ENCODE measurements at places on chromosomes 5 and 9.
A peak's percentile ranks its signal among the peaks of the same experiment; 100 is the strongest.

DNA sequence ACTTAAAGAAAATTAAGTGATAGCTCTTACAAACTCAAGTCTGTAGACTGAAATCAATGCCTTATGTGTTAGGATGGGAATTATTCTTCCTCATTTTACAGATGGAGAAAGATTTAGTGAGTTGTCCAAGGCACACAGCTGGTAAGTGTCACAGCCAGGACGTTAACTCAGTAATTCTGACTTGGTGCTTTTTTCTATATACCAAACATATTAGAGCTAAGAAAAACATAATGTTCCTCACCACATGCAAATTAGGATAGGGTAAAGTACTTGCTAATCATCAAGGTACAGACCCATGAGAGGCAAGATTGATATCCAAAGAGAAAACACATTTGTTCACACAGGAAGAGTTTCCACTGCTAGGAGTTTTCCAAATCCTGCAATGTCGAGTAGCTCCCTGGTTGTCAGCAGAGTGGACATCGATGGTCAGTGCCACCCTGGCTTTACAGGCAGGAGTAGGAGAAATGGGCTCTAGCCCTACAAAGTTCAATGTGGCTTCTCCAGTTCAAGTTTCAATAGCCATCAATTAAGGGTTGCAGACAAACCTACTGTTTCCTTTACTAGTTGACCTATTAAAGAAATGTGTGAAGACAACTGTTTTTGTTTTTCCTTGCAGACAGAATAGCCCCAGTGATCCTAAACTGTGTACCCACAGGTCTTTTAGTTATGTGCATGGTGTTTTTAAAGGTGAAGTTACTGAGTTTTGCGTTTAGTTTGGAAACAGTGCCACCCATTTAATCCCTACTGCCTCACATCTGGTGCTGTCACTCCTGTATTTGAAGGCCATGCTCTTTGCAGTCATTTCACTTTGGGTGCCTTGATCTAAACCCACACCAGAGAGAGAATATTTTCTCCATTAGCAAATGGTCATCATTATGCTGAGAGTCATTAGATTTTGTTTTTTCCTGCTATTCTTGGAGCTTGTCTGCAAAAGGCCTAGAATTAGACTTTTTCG is 460.8 kb upstream of the SMARCA2 start:
- no peak for DNase-seq

GRCh38 chr5:39947657-39948056 is 522.9 kb upstream of the DAB2 start:
- no peak for DNase-seq

DNA sequence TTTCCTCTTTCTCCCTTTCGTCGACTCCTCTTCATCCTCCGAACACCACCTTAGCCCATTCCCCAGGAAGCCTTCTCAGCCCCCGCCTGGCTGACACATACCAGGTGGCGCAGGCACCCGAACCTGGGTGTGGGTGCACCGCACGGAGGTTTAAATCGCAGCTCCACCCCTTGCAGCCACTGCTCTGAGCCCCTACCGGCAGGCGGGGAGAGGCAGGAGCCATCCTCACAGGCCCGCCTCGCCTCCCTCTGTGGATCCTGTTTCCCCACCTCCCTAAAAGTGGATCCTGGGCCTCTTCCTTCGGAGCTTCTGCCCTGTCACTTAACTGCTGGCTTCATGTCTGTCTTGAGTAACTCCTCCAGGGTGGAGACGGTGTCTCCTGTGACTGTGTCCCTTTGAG is 110.7 kb downstream of the OLFM1 start:
- no peak for DNase-seq

DNA sequence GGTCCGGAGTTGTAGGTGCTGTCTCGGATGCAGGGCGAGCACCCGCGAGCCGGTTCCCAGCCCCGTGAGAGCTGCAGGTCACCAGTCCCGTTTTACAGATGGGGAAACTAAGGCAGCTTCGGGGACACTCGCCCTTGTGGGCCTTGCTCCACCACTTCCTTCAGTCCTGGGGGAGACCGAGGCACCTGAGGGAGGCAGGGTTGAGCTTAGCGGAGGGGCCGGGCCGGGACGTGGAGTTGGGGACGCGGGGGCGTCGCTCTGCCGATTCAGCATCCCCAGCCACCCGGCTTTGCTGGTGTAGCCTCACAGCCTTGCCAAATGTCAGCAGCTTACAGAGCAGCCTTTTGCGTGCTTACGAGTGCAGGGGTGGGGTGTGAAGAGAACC is 530 bp downstream of the BBLN start:
- DNase-seq: peak; percentile 71

GRCh38 chr9:72309364-72310133 is 55.5 kb downstream of the ZFAND5 start:
- DNase-seq: no peak

- DNase-seq: no peak
These were observed 179.0 kb downstream of the MAN2A1 start for GRCh38 chr5:109868737-109869136.

DNA sequence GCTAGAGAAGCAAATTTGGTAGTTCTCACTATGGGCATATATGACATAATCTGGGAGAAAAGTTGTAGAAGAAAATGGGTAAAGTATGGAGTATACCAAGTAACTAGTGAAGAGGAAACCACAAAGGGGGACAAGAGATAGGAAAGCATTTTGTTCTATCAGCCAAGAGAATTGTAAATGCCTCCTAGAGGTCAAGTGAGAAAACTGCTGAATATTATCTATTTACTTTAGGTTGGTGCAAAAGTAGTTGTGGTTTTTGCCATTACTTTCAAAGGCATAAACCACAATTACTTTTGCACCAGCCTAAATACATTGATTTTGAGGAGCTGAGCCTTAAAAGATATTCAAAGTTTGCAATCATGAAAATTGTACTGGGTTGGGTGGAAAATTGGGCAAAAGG is 126.7 kb upstream of the GRHPR start:
- no peak for DNase-seq

DNA sequence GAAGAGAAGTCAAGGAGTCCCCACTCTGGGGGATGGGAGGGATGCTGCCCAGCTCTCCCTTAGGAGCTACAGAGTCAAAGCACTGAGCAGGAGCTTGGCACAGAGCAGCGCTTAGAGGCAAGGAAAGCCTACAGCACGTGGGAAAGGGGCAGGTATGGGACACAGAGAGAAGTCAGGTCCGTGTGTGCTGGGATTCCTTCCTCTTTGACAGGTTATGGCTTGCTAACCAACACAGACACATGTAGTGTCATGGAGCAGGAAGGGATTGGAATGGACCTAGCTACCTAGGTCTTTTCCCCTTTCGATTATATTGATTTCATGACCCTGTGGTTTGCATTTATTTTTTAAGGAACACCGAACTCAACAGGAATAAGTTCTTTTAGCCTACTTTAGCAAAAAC is 208.5 kb upstream of the TUT7 start:
- no peak for DNase-seq

DNA sequence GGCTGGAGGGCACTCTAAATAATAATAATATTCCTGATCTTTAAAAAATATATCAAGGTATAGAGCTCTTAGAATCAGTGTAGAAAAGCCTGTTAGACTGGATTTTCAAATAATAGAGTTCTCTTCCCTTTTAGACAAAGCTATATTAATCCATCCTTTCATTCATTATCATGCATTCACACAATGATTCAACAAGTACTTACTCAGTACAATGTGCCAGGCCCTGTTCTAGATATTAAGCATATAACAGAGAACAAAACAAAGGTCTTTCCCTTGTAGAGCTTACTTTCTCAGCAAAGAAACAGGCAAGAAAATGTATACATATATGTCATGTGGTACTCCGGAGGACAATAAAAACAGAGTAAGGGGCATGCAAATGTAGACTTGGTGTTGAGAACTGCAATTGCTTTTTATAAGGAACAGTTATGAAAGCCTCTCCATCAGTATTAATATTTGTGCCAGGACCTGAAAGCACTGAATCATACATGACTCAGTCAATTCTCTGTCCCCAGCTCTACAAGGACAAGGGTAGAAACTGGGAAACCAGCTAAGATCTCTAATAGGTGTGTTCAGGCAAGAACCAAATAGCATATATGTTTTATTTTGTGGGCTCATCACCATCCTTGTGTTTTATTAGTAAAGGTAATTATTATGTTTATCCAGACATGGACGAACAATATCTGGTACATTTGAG is 72.2 kb downstream of the PIP5K1B start:
- DNase-seq: no peak

DNA sequence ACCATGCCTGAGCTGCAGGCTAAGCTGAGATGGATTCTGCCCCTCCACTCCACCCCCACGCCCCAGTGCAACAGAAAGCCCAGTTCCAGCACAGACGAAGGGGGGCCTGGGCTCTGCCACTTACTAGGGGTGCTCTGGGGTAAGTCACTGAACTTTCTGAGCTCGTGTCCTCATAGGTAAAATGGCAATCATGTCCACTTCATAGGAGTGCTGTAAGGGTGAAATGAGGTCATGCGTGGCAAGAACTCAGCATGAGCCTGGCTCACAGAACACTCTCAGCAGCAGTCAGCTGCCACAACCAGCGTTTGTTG is 8.4 kb upstream of the PSD2 start:
- DNase-seq: no peak

DNA sequence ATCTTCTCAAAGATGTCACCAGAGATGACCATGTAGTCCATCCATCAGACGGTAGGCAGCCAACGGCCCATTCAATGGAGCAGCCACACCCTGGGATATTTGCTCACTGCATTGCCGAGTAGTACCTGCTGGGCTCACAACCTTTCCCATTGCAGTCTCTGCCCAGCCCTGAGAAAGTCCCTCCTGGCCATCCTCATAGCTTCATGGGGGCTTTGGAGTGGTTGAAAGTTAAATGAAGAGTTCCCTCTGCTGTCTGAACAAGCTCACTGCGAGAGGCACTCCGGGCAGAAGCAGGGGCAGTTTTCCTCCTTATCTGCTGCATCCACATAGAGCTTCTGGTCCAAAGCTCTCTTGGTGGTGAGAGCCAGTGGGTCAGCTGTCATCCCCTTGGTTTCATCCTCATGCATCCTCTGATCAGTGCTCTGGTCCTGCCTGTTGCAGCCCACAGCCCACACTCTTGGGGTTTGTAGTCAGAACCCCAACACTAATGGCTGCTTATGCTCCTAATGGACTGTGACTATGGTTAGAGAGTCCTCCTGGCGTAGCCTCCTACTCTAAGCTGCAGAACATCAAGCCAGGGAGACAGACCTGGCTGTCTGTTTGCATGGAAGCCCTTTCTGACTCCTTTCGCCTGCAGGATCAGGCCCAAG is 23.3 kb downstream of the TNFSF8 start:
- no peak for DNase-seq

DNA sequence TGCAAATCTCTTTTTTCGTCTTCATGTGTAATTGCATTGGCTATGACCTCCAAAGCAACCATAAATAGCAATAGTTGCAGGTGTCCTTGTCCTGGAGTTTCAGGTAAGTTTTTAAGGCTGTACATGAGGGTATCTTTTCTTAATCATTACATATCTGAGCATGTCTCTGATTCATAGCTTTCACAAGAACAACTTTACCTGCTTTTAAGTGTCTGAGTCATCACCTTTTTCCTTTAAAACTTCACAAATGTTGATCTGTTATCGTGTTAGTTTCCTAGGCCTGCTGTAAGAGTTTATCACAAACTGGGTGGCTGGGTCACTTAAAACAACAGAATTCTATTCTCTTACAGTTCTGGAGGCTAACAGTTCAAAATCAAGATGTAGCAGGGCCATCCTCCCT is 13.8 kb downstream of the GARNL3 start:
- no peak for DNase-seq

GRCh38 chr5:93417490-93417889 is 163.5 kb downstream of the NR2F1-AS1 start:
- DNase-seq: no peak

GRCh38 chr5:108911055-108911454 is 163.4 kb downstream of the FER start:
- DNase-seq: no peak

GRCh38 chr5:176824604-176825003 is 14.2 kb downstream of the UNC5A start:
- DNase-seq: no peak

GRCh38 chr5:82354543-82354942 is 76.4 kb upstream of the RPS23 start:
- no peak for DNase-seq

DNA sequence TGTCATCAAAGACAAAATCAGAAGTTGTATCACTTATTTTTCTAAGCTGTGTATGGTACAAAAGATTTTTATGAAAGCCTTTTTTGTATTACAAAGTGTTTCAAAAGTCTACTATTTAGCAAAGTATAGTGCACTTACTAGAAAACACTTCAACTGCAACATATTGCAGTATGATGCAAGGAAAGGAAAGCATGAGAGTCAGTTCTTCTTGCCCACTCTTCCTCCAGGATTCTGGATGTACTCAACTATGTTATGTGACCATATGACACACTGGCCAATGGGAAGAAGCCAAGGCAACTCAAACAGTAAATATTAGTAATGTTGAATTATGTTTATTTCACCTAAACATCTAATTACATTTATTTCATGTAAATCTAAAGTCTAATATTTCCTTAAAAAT is 49.5 kb upstream of the TYRP1 start:
- no peak for DNase-seq

DNA sequence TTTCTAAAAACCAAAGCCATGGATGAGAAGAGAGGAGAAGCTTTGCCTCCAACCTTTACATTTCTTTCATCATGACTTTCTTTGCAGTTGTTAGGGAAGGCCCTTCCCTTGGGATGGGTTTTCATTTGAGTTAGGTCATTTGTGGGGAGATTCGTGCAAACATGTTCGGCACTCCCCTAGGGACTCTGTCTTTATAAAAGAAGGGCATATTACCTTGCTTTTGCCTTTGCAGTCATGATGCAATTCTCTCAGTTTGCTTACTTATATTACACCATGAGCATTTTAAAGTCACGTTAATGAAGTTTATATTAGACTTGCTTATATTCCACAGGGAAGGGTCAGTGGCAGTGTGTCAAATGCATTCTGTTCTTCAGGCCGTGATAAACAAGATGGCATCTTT is 289.3 kb upstream of the WWC1 start:
- DNase-seq: no peak

DNA sequence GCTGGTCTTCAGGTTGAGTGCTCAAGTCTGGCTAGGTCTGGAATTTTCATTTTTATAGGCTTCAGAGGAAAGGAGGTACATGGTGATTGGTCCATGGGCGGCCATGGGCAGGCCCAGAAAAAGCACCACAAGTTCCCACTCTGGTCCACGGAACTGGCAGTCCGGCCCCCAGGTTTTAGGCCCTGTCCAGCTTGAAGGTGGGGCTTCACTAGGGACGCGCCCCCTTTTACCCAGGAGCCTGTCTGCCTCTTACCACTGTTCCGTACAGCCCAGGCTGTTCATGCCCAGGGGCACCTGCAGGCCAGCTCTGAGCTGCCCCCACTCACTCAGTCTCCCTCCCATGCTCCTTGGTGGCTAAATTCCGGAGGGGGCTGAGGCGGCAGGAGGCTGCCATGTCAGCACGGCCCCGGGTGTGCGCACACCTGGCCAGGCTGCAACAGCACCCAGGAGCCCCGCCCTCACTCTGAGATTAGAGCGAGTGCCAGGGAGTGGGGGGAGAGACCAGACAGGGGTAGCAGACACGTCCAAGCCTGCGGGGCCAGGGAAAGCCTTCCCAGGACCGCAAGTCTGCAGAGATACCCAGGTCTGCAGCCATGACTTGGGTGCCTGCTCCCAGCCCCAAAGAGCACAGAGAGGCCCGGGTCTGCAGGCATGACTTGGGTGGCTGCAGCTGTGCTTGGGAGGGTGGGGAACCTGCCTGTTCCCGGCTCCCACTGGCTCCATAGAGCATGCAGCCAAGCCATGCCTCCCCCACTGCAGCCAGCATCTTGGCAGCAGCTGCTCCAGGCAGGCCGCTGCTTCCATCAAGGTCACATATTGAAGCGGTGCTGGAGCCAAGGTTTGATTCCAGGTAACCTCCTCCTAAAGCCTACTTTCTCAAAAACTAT is 390.2 kb upstream of the SGCD start:
- DNase-seq: no peak

- DNase-seq: peak; percentile 18
These were observed 180.0 kb upstream of the IL12B start for GRCh38 chr5:159510282-159510681.

GRCh38 chr5:99129768-99130501 is 201.1 kb upstream of the CHD1 start:
- no peak for DNase-seq
